ENCODE measurements at places on chromosomes 6 and 20.

DNA sequence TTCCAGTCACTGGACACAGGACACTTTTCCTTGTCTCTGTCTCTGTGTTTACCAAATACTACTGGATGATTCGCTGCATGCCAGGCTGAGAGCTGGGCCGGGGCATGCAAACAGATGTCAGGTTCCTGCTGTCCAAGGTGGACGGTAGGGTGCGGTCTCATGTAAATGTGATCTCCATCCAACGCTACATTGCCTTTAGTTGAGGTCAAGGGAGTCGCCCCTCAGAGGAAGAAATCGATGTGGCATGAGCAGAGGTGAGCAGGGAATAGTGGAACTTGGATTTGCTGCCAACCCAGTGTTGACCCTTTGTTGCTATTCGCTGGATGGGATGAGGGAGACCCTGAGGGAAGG, 9.8 kb upstream of the TOX2 start:
- DNase-seq, result no peak

DNA sequence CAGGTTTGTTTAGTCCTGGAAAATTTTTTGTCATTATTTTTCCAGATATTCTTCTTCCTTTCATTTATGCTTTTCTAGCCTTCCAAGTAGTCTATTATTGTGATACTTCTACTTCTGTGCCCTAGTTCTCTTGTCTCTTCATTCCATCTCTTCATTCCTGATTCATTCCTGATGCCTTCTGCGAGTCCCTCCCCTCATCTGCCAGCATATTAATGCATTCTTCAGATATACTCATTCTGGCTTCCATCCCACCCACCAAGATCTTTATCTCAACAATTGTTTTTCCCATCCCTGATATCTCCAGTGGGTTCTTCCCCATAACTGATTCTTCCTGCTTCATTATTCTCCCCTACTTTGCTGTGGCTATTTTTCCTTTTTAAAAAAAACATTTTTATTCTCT, 35.2 kb downstream of the ALDH5A1 start:
- DNase-seq, result no peak

GRCh38 chr20:43397147-43397546, 60.5 kb upstream of the SRSF6 start:
- no peak for DNase-seq

DNA sequence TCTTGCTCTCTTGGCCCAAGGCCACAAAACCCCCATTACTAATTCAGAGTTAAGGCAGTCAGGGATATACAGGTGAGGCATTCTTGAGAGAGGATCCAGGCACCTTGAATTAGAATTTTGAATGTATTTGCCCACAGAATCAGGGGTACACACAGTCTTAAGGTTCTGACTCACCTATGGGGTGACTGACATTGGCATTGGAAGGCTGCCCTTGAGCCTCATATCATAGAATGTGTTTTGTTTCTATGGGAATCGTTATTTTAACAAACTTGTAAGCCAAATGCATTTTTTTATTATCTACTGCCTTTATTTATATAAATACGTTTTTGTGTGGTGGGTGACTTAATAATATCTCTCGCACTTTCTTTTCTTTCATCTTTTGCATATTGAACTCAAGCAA, 218.6 kb upstream of the CITED2 start:
- no peak for DNase-seq

GRCh38 chr6:14877758-14878157, 368.1 kb upstream of the JARID2 start:
- no peak for DNase-seq

DNA sequence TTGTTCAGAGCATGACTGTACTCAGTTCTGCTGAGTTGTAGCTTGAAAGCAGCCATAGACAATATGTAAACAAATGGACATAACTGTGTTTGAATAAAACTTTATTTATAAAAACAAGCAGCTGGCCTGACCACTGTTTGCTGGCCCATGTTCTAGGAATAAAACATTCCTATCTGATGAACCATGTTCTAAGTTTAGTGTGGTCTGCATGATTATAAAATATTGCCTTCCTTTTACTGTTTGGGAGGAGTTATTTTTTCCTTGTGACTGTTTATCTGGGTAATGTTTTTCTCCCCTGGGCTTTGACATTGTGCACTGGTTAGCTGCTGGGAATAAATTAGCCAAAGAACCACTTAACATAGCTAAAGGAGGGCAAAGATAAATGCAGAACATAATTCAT, 55.1 kb downstream of the CDS2 start:
- DNase-seq, result peak; percentile 56

GRCh38 chr6:138716971-138717665, 56.5 kb upstream of the CCDC28A start:
- no peak for DNase-seq

DNA sequence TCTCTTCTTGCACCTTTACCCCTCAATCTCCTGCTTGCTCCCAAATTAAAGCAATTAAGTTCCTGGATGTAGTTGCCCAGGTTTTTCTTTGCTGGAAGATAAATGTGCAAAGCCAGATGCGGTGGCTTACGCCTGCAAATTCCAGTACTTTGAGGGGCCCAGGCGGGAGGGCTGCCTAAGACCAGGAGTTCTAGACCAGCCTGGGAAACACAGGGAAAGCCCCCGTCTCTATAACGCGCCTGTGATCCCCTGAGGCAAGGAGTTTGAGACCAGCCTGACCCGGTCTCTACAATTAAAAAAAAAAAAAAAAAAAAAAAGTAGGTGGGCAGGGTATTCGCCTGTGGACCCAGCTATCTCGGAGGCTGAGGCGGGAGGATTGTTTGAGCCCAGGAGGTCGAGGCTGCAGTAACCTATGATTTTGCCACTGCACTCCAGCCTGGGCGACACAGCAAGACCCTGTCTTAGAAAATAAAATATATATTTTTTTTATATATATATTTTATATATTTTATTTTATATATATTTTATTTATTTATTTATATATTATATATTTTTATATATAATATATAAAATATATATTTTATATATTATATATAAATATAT, 461 bp upstream of the DCDC2 start:
- no peak for DNase-seq

DNA sequence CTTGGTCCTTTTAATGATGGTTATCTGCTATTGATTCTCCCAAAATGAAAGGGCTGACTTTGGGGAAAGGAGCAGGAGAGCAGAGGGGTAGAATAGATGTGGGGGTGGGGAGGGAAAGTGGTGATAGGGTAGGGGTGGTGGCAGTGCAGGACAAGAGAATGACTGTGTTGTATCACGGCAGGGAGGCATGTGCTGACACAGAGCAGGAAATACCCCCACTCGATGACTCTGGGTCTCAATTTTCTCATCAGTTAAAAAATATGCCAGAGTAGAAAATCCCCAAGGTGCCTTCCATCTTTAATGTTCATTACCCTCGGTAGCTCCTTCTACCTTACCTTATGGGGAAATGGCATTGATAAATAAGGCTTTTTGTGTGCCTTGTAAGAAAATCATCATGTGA, 79.0 kb upstream of the ATXN1 start:
- DNase-seq, result no peak

- peak; percentile 21 for DNase-seq
Measured at GRCh38 chr6:30793521-30794194, 49.3 kb upstream of the IER3 start.

GRCh38 chr20:45049438-45049837, 51.5 kb downstream of the KCNS1 start:
- no peak for DNase-seq

DNA sequence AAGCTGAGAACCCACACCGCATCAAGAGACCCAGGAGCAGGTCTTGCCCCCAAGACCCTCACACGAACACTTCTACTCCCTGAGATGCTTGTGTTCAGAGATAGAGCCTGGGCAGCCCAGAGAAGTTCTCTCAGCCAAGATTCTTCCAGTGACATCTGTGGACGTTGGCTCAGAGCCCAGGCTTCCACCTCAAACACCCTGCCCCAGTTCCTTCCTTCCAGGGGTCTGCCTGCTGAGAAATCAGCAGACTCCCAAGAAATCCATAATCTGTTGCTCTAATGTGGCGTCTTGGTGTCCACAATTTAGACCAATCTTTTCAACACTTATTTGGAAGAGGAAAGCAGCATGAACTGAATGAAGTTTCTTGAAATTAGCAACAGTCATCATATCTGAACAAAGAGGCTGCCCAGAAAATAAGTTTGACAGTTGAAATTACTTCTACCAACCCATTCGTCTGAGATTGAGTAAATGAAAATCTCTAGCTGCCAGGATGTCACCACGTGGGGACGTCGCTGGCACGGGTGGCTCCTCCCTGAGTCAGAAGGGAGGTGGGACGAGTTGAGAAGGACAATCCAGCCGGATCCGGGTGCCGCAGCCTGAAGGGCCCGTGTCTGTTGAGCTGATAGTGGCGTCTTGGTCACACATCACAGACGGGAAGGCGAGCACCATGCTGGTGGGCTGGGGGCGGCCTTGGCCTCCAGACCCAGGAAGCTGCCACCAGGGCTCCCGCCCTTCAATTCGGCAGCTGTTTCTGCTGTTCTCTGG, 400.9 kb downstream of the TAF4 start:
- peak; percentile 55 for DNase-seq

DNA sequence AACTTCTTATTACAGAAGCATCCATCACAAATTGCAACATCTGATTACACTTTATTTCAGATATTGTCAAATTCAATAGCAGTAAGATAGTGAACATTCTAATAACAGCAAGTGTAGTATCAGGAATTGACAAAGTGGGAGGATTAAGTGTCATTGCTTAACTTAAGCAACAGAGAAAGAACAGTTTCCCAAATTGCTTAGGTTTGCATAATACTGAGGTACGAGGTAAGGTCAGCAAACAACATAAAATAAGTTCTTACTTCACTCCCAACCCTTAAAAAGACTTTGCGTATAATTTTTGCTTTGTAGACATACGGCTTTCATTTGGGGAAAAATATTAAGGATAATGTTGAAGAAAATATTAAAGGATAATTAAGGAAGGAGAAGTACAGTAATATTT, 163.0 kb downstream of the RIMS1 start:
- DNase-seq, result no peak

DNA sequence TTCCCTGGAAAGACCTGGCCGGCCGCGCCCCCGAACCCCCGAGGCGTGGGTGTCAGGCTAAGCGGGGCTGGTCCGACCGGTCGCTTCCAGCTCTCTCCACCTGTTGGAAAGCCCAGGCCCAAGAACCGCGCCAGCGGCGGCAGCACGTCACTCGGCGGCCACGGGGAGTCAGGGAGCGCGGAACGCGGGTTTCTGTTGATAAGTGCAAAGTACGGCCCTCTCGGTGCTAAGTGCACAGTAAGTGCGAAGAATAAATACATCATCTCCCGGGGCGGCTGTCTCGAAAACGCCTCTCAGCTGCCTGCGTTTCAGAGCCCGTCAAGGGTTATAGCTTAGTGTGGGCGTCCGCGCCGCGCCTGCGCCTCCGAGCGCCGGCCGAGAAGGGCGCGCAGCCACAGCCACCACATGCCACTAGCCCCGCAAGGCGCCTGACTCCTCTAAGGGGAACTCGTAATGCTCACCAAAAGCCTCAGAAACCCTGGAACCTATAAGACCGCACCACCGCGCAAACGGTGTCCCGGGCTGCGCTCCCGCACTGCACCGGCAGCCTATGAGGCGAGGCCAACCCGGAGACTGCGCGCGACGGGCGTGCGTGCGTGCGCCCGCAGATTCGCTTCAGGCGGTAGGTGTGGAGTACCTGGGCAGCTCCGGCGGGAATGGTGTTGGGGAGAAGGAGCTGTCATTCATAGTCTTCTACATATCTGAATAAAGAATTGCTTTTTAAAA, 9.2 kb upstream of the TBX18 start:
- DNase-seq, result no peak

DNA sequence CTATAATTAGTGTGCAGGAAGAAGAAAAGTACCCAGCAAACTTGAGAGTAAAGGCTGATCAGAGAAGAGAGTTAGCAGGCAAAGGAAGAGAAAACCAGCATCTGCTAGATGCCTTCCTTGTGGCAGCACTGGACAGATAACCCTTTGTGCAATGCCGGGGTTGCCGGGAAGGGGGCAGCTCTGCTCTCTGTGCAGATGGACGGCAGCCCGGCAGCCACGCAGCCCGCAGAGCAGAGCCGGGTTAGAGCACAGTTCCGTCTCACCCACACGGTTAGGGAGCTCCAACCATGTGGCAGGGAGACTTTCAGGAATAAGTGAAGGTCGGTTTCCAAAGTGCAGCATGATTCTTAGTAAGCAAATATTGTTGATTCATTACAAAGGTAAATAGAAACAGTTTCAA, 80.0 kb upstream of the RPS6KA2 start:
- DNase-seq, result no peak

- no peak for DNase-seq
Measured at GRCh38 chr6:52571099-52571755, 5.6 kb downstream of the TRAM2 start.

DNA sequence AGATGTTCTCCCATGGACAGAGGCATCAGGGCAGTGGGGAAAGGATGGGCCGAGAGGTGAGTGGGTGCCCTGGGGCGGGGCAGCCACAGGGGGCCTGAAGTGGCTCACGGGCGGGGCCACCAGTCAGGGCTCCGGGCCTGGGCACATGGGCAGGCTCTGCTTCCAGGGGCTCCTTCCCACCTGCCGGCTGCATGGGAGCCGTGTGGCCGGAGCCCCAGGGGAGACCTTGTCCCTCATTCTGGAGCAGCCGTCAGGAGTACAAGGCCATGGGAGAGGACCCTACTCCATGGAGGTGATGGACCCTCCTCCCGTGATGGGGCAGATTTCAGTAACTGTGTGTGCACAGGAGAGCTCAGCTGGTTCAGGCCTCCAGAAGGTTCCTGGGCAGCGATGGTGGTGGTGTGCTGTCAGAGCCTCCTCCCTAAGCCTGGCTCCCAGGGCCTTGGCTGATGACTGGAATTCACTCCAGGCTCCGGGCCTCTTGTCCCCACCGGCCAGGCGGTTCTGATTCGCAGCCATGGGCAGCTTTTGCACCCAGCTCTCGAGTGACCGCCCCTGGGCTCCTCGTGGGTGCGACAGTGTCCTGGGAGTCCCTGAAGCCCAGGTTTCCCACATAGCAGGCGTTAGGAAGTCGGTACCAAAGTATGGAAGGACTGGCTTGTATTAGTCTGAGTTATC, 6.2 kb downstream of the SLCO4A1 start:
- no peak for DNase-seq

DNA sequence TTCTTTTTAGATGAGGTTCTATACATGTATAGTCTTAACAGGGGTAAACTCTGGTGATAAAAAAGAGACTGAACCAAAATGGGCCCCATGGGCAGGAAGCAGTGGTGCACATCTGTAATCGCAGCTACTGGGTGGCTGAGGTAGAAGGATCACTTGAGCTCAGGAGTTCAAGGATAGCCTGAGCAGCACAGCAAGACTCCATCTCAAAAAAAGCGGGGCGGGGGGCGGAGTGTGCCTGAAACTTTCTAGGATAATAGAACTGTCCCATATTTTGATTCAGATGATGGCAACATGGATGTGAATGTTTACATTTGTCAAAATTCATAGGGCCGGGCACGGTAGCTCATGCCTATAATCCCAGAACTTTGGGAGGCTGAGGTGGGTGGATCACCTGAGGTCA, 48.8 kb upstream of the TAF8 start:
- no peak for DNase-seq

GRCh38 chr6:73073238-73073637, 152.1 kb downstream of the KHDC1L start:
- no peak for DNase-seq

DNA sequence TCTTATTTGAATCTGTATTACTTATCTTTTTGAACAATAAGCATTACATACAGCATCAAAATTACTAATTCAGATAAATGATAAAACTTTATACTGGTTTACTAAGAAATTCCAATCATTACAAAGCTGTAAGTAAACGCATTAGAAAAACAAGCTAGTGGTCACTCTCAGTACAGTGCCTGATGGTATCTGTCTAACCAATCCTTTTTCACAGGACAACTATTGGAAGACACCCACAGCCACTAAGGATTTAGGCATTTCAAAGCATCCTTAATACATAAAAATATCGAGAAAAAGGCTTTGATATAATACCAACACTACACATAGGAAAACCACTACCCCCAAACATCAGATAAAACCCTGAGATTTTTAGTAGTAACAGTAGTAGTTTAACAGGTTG, 2.6 kb downstream of the CD164 start:
- DNase-seq, result peak; percentile 52
